ENCODE measurements at places on chromosomes 1 and 21.

DNA sequence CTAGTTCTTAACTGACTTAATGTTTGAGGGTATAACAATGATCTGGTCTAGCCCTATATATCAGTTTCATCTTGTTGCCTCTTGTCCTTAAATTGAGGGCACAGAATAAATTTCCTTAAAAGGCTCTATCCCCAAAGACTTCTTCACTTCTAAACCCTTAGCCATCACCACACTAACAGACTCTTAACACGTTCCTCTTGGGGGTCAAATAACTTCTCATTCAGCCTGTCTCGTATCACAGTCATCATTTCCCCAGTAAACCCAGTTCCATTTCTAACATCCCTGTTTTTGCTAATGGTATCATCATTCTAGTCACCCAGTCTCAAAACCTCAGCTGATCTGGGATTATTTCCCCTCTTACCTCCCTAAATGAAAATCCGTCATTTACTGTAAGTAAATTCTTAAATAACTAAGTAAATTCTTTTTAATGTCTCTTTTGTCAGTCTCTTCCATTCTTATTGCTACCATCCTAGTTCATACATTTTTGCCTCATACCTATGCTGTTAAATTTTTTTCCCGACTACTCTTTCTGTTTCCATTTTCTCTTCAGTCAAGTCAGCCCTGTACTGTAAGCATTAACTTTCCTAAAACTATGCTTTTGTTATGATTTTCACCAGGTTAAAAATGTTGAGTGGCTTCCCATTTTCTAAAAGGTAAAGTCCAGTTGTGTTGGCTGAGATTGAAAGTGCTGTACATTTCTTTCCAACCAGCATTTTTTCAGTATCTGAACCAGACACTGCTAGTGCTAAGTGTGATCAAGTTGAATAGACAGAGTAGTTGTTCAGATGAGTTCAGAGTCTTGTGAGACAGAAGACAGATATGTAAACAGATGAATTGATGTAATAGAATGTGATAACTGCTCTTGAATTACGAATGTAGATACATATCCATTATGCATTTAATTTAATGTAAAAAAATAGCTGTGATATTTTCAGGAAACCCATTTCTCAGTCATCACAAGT, 6.9 kb downstream of the CTTNBP2NL start:
- no peak for DNase-seq

DNA sequence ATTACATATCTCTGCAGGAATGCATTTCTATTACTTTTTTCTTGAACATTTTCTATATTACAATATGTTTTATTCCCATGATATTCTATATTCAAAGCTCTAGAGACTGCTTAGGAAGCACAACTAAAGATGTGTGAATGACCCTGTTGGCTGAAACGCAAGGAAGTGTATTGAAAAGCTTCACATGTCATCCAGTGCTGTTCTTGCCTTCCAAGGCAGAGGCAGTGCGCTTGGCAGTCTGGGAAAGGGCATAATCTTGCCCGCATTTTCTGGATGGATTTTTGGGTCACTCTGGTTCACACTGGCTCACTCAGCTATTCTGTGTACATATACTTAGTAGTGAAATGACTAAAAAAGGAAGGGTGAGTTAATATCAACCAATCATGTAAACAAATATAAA, 262.4 kb downstream of the PTPRC start:
- no peak for DNase-seq

DNA sequence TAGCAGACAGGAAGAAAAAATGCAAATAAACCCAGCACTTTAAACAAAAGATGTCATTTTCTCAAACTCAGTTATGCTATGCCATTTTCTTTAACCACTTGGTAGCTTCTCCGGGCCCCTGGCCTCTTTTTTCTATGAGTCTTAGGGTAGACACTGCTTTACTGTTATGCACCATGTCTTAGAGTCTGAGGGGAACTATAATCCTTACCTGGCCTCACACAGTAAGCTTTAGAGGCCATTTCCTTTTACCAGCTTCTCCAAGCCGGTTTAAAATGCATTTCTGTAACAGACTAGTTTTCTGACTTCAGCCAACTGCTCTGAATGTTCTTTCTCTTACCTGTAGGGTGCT, 73.7 kb upstream of the EDEM3 start:
- no peak for DNase-seq

- no peak for DNase-seq
Measured at GRCh38 chr1:150543500-150544143, 5.6 kb upstream of the ADAMTSL4 start.

DNA sequence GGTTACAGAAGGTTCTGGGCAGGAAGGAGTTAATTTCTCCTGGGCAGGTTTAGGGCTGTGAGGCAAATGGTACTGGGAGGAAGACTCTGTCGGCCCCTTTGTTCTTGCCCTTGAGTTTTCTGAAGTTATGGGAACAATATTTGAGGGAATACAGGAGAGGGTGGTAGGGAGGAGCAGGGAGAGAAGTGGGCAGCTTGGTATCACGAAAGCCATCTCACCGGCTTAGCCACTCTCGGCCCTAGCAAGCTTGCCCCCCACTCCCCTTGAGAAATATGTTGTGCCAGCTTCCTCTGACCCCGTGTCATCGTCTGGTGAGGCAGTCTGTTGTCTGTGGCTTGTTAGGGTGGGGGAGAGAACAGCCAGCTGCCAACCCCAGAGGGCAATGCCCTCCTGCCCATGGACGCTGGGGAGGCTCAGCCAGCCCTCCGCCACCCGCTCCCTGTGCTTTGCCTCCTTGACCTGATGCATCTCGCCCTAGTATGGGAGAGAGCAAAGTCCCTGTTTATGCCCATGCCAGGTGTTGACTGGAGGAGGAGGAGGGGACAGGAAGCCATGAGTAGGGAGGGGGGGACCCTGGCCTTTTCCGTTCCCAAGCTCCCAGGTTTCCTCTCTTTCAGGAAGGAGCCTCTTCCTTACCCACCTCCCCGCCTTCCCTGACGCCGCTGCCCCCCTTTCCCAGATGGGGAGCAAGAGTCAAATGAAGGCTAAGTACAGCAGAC, 1.2 kb downstream of the EFNA1 start:
- no peak for DNase-seq

GRCh38 chr1:203239081-203239480, 9.6 kb upstream of the CHIT1 start:
- no peak for DNase-seq

- no peak for DNase-seq
Measured at GRCh38 chr1:175005085-175005783, 5.5 kb downstream of the CACYBP start.

- DNase-seq = no peak
Measured at GRCh38 chr1:23459338-23459757, 24.6 kb downstream of the ASAP3 start.

DNA sequence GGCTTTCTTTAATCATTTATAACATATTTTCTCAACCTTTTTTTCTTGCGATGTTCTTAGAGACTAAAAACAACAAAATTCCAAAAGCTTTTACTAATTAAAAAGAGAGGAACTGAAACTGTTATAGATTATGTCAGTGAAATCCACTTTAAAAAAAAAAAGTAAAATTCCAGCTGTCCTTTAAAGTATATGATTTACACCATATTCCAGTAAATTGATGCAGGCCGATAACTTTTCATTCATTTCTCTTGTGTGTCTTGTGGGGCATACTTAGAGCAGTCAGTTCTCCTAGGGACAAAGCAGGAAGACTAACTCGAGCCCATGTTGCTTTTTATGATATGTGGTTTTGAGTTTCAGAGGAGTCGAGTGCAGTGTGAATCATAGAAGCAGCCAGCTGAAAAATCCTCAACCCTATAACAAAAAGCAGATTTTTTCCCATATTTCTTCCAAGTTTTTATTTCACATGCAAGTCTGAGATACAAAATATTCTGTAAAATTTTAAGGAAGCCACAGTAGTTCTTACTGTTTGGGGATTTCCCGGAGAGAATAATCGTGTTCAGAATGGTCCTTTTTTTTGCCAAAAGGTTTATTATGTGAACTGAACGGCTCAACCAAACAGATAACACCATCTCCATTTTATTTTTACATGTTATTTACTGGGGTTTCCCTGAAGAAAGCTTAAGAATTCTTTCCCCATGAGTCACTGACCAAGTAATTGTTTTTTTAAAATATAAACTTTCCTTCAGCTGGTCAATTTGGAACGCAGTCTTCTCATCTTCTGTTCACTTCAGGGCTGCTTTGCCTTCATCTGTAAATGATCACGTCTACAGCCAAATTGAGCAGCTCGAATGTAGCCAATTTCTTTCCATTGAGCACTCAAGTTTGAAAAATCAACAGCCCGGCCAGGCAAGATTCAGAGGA, 77.0 kb upstream of the C1orf105 start:
- DNase-seq = no peak

DNA sequence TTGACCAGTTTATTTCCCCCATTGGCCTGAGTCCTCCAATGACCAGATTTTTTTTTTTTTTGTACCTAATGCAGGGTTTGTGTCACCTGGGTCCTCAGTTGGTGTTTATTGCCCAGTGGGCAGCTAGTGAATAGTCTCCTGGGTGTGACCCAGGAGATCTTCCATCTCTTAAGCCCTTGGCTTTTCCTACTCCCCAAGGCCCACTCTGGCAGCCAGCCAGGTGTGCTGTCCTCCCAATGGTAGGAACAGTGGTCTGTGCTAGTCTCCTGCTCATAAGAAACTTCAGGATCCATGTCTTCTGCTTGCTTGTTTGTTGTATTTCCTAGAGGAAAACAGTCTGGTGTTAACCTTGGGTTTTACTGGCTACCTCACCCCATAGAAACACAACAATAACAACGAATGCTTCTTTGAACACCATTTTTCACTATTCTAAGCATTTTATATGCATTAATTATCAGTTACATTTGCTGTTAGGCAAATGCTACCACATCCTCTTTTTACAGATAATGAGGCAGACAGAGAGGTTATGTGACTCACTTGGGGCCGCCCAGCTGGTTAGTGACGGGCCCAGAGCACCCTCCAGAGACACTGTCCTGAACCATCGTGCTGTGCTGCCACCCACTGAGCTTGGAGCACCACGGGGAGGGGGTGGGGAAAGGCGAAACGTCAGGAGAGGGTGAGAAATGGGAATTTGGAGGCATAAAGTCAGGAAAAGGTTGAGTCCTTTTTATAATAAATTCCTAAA, 107.5 kb downstream of the HIVEP3 start:
- peak; percentile 57 for DNase-seq

GRCh38 chr1:242402956-242403355, 121.5 kb downstream of the PLD5 start:
- no peak for DNase-seq

All from CD4-positive, alpha-beta T cell treated with Interleukin-1 beta for 1 hour (primary cell).